Spleen (tissue), 13 donors: ENCODE measurements at places on chromosomes 4 and X.

GRCh38 chrX:21255032-21255618 lies 119.1 kb upstream of the CNKSR2 start:
- no peak for DNase-seq

GRCh38 chr4:71267244-71267643 lies 71.6 kb upstream of the SLC4A4 start:
- DNase-seq, result no peak

GRCh38 chr4:147339100-147339499 lies 141.8 kb upstream of the EDNRA start:
- no peak for DNase-seq

DNA sequence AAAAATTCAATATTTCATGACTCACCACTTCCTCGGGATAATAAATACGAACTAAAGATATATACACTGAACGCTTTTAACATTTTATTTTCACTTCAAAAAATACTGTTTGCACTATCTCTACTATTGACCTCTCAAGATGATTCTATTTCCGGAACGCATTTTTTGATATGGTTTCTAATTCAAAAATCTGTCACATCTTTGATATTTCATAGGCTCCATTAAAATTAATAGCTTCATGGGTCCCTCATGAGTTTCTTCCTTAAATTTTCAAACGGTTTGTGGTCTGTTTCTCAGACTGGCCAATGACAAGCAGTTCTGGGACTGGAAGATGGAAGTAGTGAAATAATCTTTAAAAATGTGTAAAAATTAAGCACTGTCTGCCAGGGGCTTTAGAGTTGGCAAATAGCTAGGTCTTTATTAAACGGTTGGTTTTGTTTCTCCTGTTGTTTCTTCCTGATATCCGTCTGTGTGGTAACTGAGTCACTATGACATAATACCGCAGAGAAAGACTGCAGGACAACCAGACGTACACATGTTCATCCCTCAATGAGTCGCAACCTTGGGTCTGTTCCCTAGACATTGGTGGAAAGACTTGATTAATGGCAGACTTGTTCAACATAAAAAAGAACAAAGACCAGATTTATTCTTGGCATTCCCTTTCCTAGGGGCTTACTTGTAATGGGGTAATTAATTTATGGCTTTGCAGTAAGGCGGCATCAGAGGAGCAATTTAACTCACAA lies 133.8 kb downstream of the PALLD start:
- DNase-seq, result no peak

DNA sequence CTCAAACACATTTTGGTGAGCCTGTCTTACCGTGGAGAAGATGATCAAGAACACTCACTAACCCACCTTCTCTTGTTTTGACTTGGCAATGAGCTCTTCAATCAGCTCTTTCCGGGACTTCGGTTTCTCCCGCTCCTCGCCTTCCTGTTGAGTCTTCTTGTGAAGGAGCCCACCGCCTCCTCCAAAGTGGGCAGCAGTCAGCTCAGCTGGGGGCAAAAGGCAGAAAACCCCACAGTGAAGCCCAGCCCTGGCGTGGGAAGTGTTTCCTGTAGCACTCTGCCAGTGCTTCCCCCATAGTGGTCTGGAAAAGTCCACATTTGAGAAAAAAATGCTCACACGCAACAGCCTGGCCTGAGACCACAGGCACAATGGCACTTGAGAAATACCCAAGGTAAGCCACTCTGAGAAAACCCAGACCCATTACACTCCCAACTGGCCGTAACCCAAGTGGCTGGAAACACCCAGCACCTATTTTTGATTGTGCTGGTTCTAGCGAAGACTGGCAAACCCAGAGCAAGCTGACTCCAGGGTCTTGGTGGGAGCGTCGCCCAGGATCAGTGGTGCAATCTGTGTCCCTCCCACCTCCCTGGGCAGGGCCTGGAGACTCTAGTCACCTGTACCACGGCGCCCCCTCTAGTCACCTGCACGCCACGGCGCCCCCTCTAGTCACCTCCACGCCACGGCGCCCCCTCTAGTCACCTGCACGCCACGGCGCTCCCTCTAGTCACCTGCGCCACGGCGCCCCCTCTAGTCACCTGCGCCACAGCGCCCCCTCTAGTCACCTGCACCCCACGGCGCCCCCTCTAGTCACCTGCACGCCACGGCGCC lies 8.6 kb downstream of the NOP14 start:
- peak; percentile 66 for DNase-seq

GRCh38 chr4:109383823-109384222 lies 49.8 kb upstream of the SEC24B start:
- DNase-seq, result no peak

DNA sequence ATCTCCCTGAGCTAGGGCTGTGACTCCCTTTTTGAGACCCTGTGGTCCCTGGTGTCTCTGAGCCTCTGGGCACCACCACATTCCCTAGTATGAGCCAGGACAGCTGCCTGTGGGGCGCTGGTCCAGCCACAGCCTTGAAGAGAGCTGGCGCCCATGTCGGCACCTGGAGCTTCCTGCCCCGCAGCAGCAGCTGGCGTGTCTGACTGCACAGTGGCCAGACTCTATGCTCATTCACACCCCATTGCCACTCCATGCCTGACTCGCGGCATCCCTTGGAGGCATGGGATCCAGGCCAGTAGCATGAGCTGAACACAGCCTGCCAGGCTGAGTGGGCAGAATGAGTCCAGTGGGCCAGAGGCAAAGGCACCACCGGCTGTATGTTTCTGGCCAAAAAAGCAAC lies 8.3 kb upstream of the SPP1 start:
- no peak for DNase-seq

DNA sequence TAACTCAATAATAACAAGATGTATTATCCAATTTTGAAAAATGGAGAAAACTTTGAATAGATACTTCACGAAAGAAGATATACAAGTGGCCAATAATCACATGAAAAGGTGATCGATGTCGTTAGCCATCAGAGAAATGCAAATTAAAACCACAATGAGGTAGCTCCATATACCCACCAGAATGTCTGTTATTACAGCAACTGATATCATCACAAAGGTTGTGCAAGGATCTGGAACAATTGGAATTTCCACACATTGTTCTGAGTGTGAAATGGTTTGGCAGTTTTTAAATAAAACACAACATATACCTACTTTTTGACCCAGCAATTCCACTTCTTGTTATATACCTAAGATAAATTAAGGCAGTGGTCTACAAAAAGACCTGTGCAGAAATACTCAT lies 71.7 kb downstream of the IRS4 start:
- no peak for DNase-seq

GRCh38 chr4:139808808-139809756 lies 143.5 kb downstream of the MGST2 start:
- no peak for DNase-seq
